ENCODE measurements at places on chromosomes 12 and 14.
A peak's percentile ranks its signal among the peaks of the same experiment; 100 is the strongest.

DNA sequence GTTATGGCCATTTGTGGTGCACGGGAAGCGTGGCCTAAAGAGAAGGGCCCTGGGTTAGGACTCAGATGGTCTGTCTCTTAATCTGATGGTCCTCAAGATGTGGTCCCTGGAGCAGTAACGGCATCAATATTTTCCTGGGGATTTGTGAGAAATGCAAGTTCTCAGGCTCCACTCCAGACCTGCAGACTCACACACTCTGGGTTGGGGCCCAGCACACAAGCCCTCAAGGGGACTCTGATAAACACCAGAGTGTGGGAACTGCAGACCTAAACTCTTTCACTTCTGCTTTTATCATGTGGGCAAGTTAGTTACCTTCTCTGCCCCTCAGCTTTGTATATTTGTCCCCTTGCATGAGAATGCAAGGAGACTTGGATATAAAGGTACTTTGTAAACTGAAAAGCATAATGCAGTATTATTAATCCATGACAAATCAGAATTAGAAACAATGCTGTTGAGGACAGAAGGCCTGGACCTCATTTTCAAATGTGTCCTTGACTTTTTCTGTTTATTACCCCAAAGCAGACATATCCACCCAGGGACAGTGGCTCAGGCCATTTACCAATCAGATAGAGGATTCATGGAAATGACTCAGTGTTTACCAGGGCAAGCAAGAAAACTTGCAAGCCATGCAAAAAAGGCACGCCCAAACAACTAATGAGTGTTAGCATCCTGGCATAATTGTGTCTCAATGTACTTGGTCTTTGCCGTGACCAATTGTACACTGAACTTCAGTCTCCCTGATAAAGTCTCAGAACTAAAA, 157.0 kb downstream of the ASCL1 start:
- DNase-seq = no peak

GRCh38 chr12:9651265-9651729, 18.2 kb upstream of the CLEC2D start:
- peak; percentile 63 for DNase-seq

GRCh38 chr12:58079806-58080205, 138.4 kb downstream of the ATP23 start:
- DNase-seq = no peak

DNA sequence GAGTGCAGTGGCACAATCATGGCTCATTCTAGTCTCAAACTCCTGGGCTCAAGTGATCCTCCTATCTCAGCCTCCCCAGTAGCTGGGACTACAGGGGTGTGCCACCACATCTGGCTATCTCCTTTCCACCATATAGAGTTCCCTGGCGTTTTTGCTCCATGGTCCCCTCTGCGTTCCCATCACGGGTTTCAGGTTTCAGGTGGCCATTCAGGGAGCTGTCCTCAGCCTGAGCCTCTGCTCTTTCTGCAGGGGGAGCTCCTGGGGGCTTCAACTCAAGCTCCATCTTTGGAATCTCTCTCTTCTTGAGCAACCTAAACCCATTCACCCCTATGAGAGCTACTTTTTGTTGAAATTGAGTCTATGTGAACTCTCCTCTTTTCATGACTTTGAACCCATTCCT, 11.6 kb downstream of the SMIM41 start:
- no peak for DNase-seq

DNA sequence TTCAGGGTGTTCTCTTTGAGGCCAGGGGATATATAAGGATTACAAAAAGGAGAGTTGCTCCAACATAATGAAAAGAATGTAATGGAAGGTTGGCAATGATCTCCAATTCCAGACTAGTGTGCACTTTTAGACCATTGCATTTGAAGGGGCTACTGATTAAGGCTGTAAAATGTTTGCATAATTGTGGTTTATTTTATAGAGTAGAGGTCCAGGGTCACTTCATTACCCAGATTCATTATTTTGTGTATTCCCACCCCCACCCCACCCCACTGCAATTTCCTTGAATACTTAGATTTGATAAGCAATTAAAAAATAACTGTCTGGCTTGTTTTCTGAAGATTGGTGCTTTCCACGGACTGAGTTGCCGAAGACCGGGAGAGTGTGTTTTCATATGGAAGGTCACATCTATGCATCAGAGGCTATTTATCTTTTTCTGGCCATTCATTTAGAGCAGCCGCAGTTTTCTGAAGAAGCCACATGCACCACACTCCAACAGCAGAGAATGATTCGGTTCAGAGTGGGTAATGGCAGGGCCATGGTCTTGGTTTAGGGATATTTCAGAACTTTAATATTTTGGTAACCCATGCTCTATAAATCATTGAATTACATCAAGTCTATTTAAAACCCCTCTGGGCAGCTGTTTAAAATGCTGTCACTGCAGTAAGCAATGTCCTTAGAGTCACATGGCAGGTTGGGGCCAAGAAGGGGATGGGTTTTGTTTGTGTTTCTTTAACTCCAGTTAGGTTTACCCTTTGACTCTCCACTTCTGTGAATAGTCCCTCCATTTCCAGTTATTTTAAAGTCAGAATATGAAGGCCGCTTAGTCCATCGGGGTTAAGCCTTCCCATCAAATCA, 94.6 kb downstream of the TMEM30B start:
- DNase-seq = no peak

DNA sequence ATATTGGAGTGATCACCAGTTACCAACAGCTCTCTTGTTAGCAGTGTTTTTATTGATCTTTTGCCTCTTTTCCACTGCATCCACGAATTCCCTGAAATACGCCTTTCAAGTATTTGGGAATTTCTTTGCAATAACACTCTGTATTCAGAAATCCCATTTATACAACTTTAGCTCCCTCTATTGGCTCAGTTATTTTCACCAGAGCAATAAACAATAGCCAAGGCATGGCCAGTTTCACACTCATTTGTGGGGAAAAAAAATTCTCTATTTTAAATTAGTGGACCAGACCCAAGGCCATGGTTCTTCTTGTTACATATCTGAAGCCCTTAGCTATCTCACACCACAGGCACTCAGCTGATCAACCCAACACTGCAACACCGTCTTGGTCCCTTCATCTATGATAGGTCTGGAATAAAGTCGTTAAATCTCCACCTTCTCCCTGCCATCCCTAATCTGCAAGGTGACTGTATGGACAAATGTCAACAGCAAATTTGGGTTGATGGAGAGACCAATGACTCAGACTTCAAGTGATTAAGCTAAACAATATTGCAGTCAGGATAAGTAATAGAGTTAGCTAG, 92.4 kb upstream of the TMEM260 start:
- no peak for DNase-seq

DNA sequence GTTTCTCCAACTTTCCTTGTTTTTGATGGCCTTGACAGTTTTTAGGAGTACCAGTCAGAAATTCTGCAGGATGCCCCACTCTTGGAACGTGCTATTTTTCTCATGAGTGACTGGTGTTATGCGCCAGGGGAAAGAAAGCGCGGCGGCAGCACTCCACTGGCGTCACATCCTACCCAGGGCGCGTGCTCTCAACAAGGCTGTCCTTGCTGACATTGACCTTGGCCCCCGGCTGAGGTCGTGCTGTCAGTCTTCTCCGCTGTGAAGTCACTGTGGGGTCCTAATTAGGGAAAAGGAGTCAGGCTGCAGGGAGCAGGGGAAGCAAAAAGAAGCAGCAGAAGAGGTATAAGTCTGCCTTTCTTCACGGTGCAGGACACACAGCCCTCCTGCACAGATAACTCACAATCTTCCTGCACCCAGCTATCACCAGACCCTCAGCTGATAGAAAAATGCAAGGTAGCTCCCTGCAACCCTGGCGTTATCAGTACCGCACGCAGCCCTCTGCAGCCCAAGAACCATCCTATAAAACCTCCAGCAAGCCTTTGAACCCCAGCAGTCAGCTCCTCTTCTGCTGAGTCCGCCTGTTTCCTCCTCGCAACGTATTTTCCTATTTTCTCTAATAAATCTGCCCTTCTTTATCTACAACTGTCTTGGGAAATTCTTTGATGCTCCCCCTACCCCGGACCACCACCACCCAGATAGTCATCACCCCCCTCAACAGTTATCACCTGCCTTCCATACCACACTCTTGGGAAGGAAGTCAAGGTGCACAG, 48.0 kb upstream of the C14orf180 start:
- DNase-seq = no peak

- DNase-seq = no peak
Measured at GRCh38 chr12:2333491-2334195, 280.9 kb downstream of the CACNA1C start.

All from CD4-positive, alpha-beta T cell treated with Interleukin-4 for 4 hours (primary cell).